Naive thymus-derived CD8-positive, alpha-beta T cell (primary cell): ENCODE measurements at places on chromosomes 5 and 9. TPM values are rescaled to one million over a fixed set of nuclear protein-coding genes. Genes with fewer than 3 reads are reported as not detected.

- no peak for DNase-seq
Measured at GRCh38 chr5:149089796-149090195, 26.9 kb upstream of the SH3TC2 start.

DNA sequence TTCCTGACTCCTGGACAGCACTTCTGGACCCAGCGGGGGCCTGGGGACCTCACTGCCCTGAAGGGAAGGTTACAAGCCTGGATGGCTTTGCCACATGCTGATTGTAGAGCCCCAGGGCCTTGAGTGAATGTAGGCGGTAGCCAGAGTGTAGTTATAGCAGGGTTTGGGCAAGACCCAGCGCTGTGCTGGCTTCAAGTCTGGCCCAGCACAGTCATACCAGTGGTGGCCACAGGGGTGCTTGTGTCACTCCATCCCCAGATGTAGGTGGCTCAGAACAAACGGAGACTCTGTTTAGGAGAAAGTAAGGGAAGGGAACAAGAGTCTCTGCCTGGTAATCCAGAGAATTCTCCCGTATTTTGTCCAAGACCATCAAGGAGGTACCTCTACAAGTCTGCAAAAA is 84.6 kb downstream of the STARD4 start:
- DNase-seq = no peak

The C5orf52 gene
- not detected for total RNA-seq

- no peak for DNase-seq
Measured at GRCh38 chr9:79107911-79108676, 463.7 kb upstream of the TLE4 start.

- no peak for DNase-seq
Measured at GRCh38 chr5:36734422-36734821, 128.0 kb downstream of the SLC1A3 start.

DNA sequence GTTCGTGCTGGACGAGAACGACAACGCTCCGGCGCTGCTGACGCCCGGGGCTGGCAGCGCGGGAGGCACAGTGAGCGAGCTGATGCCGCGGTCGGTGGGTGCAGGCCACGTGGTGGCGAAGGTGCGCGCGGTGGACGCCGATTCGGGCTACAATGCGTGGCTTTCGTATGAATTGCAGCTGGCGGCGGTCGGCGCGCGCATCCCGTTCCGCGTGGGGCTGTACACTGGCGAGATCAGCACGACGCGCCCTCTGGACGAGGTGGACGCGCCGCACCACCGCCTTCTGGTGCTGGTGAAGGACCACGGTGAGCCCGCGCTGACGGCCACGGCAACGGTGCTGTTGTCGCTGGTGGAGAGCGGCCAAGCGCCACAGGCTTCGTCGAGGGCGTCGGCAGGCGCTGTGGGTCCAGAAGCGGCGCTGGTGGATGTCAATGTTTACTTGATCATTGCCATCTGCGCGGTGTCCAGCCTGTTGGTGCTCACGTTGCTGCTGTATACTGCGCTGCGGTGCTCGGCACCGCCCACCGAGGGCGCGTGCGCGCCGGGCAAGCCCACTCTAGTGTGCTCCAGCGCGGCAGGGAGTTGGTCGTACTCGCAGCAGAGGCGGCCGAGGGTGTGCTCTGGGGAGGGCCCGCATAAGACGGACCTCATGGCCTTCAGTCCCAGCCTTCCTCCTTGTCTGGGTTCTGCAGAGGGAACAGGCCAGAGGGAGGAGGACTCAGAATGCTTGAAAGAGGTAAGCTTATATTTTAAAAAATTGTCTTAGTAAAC is 2.2 kb downstream of the PCDHA13 start:
- DNase-seq = no peak

The CMYA5 gene
- 0.27 TPM for total RNA-seq

The LCN9 gene
- not detected for total RNA-seq

The SLC34A1 gene
- total RNA-seq = 0.16 TPM

The PHPT1 gene
- 25.2 TPM for total RNA-seq

The TAF11L12 gene
- total RNA-seq = not detected

GRCh38 chr5:1329111-1329579 is 15.8 kb downstream of the CLPTM1L start:
- DNase-seq = no peak

GRCh38 chr5:168328814-168329213 is 37.4 kb downstream of the WWC1 start:
- DNase-seq = no peak

The CERCAM gene
- 1.7 TPM for total RNA-seq
